ENCODE measurements at places on chromosomes 7 and 10.

- DNase-seq, result no peak
Measured at GRCh38 chr10:35462491-35462934, 126.2 kb downstream of the CCNY start.

DNA sequence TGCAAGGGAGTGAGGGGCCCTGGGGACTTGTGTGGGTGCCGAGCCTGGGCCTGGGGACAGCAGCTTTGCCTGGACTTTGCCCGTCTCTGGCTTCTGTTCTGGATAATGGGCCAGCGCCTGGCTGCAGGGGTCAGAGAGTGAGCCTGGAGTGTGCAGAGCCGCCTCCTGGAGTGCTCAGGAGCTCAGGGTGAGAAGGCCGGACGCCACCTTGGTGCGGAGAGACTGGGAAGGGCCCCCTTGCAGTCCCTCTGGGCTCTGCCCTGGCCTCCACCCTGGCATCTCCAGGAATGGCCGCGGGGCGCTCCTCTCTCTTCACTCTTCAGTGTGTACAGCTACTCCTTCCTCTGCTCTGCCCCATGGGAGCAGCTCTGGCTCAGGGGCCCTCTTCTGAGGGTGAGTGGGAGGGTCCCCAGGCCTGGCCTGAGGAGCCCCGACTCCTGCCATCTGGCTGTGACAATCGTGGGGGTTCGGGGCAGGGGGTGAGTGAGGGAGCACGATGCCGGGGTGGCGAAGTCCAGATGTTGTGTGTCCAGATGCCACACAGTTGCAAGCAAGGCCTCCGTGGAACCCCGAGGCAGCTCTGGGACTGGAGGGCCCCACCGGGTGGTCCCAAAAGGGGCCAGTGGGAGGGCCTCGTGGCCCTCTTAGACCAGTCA lies 187.1 kb downstream of the DNAJB6 start:
- no peak for DNase-seq

DNA sequence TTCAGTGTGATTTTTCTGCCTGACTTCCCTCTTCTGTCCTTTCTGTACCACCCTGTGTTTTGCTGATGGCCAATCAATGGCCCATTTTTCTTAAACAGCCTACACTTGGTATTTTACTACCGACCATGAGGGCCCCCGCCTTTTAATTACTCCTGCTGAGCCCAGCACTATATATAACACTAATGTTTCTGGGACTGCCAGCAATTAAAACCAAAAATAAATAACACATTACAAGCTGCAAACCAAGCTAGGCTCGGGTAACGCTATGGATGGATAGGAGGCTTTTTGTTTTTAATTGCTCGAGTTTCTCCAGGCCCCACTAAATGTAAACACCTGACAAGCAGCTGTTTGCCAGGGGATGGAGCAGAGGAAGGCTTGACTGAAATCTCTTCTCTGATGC lies 915.4 kb upstream of the AUTS2 start:
- DNase-seq, result peak; percentile 85

DNA sequence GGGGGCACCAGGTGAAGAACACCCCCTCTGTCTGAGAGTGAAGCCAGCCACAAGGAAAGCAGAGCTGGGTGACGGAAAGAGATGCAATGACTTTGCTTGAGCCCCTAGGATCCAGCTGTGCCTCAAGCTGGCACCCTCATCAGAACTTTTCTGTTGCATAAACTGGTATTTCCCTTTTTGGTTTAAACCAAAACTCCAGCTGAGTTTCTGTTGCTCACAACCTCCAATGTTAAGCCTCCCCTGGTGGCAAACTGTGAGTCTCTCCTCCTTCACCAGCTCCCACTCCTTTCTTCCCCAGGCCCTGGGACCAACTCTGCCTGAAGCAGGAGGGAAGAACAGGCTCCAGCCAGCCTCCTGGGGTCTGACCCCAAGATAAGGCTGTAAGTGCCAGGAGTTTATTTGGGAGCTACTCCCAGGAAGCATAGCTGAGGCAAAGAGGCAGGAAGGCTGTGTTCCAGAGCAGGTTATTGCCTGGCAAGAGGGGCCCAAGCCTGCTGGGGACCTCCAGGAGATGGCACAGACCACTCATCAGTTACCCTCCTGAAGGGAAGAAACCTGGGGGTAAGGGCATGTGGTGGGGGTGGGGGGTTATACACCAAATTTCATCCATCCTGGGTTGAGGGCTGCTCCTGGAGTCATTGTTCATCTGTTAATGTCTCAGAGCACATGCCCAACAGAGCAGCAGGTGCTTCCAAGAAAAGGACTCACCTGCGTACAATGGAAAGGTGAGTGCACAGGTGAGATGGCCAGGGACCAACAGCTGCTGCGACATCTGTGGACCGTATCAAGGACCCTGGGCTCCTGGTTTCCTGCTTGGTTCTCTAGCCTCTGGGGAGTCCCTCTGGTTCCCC lies 73.3 kb upstream of the NANOS1 start:
- DNase-seq, result no peak

DNA sequence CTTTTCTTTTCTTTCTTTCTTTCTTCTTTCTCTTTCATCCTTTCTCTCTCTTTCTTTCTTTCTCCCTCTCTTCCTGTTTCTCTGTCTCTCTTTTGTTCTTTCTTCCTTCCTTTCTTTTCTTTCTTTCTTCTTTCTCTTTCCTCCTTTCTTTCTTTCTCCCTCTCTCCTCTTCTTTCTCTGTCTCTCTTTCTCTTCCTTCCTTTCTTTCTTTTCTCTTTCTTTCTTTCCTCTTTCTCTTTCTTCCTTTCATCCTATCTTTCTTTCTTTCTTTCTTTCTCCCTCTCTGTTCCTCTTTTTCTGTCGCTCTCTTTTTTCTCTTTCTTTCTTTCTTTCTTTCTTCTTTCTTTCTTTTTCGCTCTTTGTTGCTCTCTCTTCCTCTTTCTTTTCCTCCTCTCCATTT lies 1149.2 kb upstream of the AUTS2 start:
- no peak for DNase-seq

DNA sequence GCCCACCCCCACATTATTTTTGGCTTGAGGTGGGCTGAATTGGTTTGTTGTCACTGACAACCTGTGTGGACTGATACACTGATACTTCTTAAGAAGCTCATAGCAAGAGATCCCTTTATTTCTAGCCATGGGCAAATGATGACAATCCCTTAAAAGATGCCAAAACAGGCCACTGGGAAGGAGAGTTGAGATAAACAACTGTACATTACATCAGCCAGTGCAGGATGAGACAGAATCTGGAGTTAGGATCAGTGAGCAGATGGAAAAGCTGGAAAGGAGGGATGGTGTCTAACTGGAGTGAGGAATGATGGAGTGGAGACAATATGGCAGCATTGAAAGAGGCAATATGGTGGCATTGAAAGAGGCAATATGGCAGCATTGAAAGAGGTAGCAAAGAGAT lies 195.9 kb upstream of the LYZL2 start:
- DNase-seq, result no peak

DNA sequence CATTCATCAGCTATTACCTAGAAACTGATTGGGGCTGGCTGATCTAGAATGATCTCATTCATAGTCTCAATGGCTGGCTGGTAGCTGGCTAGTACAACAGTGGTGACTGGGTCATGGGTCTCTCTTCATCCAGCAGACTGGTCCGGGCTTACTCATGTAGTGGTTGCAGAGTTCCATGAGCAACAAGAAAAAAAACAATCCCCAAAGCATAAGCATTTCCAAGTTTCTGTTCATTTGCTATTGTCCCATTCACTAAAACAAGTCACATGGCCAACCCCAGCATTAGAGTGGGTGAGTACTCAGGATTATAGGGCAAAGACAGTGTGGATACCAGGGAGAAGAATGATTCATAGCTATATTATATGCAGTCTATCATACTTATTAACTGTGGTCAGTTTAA lies 85.2 kb upstream of the SEMA3C start:
- no peak for DNase-seq

DNA sequence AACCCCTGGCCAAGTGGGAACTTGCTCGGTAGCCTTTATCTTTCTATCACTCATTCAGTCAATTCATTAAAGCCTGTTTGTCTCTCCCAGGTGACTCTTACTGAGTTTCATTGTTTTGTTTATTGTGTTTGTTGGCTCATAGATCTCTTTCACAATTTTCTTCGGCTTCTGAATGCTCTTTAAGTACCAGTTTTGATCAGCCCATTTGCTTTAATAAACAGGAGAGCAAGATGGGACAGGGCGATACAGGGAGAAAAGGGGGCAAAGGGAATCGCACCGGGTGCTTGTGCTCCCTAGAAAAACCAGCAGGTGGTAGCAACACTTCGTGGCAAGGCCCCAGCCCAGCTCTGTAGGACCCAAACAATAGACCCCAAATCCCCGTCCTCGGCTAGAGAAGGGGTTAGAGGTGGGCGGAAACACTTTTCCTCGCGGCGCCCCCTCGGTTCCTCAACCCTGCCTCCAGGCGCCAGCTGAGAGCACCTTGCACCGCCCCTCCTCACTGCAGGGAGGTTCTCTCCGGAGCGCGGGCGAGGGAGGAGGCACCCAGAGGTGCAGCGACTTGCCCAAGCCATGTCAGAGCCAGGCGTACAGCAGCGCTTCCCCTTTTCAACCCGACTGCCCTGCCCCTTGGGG lies 1.0 kb upstream of the EPHB6 start:
- peak; percentile 76 for DNase-seq

DNA sequence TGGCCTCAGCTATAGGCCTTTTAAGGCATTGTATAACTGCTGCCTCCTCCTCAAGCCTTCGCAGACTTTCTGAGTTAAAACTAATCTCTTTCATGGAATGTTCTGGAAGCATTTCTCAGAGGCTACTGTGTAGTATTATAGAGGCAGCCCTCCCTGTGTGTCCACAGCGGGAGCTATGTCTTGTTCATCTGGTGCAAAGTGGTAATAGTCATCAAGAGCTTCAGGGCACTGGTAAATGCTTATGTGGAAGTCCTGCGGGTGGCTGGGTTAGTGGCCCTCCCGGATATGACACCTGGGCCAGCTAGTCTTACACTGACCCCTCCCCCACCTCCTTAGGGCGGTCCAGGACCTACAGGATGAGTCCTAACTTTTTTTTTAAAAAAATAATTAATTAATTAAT lies 2.2 kb upstream of the ABHD11 start:
- no peak for DNase-seq

- DNase-seq, result no peak
Measured at GRCh38 chr7:76281006-76281705, 21.3 kb upstream of the HSPB1 start.

- DNase-seq, result peak; percentile 43
Measured at GRCh38 chr10:80462981-80463741, 9.1 kb downstream of the TSPAN14 start.

DNA sequence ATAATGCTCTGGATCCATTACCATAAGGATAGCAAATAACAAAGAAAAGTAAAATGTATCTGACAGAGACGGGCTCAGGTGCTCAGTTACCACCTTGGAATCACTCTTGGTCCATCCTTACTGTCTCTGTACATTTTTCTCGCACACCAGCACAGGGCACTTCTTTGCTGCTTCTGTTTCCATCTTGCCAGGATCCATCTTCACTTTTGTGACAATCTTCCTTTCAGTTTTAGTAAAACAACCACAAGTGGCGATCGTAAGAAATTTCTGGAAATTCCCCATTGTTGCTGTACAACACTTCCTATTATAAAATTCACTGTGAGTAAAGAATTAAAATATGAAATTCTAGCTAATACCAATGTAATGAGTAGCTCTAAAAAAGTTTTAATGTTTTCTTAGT lies 695.5 kb downstream of the GRM8 start:
- DNase-seq, result no peak

DNA sequence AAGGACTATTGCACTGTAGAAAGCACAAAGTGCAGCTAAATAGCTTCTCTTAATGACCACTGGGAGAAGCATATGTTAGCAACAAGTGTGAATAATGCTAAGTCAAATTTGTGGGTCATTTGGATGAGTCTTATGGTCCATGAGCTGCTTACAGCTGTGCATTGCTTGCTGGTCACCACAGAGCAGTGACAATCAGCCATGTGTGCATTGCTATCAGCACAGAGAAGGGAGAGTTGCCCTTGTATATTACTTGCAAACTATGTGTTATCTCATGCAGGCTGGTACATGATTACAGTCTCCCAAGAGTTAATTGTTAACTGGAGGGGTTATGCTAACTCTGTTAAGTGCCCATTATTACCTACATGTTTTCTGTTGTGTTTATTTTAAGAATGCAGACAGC lies 25.7 kb downstream of the MRPS33 start:
- DNase-seq, result no peak

DNA sequence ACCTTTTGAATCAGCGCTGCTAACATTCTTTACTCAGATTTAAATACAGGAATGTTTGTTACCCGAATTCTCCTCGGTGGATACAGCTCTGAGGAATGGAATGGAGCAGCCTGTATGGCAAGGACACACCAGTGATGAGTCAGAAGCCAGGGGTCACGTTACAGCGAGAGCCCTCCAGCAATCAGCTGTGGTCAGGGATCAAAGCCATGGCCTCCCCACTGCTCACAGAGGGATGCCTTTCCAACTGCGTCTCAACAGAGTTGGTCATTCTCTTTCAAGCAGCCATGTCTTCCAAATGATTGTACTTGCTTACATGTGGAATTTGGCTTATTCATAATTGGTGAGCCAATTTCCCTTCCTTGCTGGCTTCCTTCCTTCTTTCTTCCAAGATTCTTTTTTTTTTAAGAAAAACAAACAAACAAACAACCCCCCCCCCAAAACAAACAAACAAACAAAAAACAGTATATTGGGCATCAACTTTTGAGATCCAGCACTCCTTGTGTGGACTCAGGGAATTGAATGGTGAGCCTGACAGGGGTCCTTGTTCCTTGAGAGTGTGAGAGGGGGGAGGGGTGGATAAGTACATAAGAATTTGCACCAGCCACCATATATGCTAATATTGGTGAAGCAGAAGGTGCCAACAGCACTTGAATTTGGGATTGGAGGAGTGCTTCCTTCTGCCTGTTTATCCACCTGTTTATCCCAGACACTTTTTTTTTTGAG lies 100.2 kb downstream of the ATXN7L1 start:
- DNase-seq, result no peak

GRCh38 chr7:108054537-108054936 lies 51.6 kb upstream of the LAMB1 start:
- no peak for DNase-seq

DNA sequence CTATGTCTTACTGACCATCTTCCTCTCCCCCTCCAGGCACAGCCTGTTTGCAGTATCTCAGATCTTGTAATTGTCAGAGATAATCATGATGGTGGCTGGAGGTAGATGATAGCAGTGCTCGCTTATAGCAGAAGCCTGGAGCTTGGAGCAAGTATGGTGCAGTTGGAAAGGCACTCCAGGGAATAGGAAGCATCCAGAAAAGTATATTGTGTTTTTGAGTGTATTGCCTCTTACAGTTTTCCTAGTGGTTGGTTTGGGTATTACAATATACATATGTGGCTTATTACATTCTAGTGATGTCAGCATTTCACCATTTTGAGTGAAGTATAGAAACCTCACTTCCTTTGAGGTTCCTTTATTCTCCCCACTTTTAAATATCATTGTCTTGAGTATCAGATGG lies 101.5 kb downstream of the STK31 start:
- DNase-seq, result no peak

DNA sequence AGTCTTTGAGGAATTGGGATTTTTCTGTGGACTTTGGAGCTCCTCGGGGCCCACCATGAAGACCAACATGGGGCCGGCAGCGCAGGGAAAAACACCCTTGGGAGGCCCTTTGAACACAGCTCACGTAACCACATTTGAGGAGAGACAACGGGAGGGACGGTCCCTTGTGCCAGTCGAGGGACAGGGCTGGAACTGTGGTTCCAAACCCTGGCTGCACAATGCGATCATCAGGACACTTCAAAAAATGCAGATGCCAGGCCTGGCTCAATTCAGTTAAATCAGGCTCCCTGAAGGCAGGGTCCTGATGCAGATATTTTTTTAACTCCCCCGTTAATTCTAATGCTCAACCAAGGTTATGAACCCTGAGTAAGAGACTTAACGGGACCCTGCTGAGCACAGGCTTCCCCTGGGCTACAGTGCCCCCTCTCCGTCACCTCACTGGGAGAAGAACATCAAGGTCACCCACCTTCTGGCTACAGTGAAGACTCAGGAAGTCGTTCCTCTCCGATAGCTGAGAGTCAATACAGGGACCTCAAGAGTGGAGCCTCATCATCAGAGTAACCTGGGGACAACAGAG lies 30.4 kb downstream of the LYZL1 start:
- DNase-seq, result no peak
